ENCODE measurements at places on chromosomes 13 and 19.

DNA sequence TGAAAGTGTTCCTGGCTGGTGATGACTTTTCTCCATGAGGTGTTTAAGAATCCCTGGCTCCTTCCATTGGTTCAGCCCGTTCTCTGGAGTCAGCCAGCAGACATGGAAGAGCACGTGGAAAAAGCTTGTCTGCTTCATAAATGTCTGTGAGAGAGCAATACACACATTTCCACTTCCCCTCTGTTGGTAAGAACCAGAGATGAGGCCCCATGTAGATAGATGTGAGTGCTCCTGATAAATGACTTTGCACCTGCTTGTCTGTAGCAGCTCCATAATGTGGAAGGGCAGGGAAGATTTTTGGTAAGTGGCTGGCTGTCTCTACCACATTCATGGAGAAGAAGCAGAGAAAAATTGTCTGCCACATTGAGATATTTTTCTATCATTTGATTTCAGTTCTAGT lies 325.8 kb downstream of the LMO7 start:
- DNase-seq = no peak

DNA sequence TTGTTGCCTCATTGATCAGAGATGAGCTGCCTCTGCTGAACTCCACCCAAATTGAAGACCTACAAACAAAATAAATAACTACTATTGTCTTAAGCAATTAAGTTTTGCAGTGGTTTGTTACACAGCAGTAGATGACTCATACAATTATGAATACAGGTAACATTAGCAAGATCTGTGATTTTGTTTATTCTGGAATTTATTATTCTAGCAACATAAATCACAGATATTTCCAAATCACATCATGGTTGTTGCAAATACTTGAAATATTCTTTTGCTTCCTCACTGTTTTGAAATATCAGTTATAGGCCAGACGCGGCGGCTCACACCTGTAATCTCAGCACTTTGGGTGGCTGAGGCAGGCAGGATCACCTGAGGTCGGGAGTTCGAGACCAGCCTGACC lies 13.1 kb upstream of the LMTK3 start:
- DNase-seq = no peak

- no peak for DNase-seq
These were observed 161.6 kb downstream of the RNF17 start for GRCh38 chr13:24925318-24926231.

GRCh38 chr13:67299751-67300150 lies 69.6 kb upstream of the PCDH9 start:
- no peak for DNase-seq

GRCh38 chr13:33728271-33729037 lies 89.5 kb upstream of the RFC3 start:
- DNase-seq = no peak

- DNase-seq = peak; percentile 84
These were observed 18.4 kb upstream of the KCTD15 start for GRCh38 chr19:33778089-33778791.

GRCh38 chr13:77533875-77534788 lies 1.4 kb upstream of the SCEL start:
- no peak for DNase-seq

- peak; percentile 42 for DNase-seq
These were observed at the start of gene FARP1 for GRCh38 chr13:98142380-98143156. FARP1 (plus strand) TSS chr13:98143094; CDS start chr13:98213243, 70,149 bp downstream.

DNA sequence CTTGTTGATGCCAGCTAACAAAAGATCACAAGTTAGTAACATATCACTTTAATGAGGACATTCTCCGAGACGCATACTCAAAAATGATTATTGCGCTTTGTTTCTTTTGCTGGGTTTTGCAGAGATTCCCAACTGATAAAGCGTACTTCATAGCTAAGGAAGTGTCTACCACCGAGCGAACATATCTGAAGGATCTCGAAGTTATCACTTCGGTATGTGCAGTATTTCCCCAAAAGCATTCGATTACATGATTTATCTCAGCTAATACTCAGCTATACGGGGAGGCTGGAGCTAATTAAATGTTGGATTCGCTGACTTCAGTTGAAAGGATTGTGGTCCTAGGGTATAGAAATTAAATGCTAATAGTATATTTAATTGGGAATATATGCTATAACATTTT lies 166.3 kb downstream of the STK24 start:
- no peak for DNase-seq

- DNase-seq = peak; percentile 61
These were observed 12.1 kb upstream of the PEX11G start for GRCh38 chr19:7500811-7501450.

DNA sequence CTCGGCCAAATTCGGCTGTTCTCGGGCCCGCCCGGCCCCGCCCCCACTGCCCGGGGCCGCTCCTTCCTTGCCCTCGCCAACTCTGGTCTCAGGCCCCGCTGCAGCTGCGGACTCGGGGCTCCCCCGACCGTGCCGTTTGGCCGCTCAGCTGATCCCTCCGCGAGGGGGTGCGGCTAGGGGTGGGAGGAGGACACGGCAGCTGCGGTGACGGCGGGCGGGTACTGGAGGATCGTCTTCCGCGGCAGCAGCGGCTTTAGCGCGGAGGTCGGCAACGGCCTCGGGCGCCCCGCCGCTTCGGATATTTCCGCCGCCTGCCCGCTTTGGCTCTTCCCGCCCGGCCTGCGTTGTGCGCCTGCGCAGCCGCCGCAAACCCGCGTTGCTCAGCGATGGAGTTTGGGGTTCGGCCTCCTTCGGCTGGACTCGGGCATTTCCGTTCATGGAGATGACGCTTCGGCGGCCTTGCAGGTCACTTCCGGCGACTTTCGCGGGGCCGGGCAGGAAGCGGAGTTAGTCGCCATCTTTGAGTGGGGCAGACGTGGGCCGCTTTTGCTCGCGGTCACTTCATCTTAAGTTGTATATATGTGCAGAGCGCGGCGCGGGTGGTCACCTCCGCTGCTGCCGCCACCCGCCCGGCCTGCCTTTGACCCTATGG lies 338 bp upstream of the UBE2M start:
- peak; percentile 100 for DNase-seq

DNA sequence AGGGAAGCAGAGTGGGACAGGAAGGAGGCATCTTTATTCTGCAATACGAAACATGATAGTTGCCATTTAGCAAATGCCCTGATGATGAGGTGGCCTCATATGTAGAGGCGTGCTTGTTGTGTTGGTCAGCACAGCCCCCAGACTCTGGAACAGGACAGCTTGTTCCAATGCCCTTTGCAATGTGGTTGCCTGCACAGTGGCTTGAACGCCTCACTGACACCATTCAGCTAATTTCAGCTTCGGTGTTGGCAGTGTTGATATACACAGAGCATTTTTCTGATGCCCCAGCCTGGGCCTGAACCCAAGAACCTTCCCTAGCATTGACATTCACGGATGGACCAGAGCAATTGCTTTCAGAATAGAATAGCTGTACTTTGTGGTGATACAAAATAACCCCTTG lies 133.3 kb downstream of the HS6ST3 start:
- DNase-seq = no peak

DNA sequence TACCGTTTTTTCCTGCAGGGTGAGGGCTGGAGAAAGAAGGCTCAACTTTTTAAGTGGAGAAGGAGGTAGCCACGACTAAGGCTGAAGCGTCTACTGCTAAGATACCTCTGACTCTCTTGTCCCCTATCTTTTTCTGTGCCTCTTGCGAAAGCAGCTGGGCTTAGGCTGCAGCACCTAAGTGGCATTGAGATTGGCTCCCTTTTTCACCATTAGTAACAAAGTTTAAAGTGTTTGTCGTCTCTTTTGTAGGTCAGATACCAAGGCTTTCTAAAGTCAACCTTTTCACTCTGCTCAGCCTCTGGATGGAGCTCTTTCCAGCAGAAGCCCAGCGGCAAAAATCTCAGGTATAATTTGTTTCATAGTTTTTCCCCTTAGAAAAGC lies 887 bp downstream of the CDADC1 start:
- DNase-seq = no peak

DNA sequence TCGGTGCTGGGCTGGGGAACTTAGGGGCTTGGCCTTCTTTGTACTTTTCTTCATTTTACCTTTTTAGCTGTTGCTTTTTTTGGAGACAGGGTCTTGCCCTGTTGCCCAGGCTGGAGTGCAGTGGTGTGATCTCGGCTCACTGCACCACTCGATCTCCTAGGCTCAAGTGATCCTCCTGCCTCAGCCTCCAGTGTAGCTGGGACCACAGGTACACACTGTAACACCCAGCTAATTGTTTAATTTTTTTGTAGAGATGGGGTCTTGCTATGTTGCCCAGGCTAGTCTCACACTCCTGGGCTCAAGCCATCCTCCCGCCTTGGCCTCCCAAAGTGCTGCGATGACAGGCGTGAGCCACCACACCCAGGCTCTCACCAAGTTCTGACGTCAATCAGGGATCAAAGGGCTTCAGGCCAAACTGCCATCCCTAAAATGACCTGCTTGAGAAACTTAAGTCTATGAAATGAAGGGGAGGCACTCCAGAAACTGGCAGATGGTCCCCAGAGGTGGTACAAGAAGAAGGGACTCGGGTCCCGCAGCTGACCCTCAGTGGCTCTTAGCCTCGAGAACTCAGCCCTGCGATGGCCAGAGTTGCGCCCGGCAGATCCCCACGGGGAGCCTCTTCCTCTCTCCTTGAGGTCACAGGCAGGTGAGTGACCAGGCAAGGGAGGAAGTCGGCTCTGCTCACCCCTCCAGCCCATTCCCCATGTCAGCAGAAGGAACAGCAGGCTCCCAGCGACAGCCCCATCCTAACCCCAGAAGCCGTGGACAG lies 61.7 kb downstream of the GNG7 start:
- DNase-seq = no peak

- DNase-seq = no peak
These were observed 556.8 kb upstream of the SLITRK1 start for GRCh38 chr13:84439108-84439507.

- DNase-seq = no peak
These were observed 875.0 kb downstream of the SLITRK1 start for GRCh38 chr13:83007226-83007625.

DNA sequence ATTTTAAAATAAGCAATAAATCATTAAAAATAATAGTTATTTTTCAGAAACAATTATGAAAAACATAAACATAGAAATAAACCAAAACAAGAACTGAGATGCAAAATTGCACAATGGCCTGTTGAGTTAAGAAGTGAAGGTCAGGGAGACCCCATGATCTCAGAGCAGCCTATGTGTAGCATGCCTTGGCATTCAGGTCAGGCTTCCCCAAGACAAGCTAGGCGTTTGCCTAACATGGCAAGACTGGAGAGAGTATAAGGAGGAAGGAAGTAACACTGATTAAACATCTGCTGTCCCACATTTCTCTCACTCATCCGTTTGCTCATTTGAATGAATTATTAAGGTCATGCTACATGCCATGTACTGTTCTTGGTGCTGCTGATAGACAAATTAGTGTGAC lies 291.8 kb downstream of the TSHZ3 start:
- no peak for DNase-seq

DNA sequence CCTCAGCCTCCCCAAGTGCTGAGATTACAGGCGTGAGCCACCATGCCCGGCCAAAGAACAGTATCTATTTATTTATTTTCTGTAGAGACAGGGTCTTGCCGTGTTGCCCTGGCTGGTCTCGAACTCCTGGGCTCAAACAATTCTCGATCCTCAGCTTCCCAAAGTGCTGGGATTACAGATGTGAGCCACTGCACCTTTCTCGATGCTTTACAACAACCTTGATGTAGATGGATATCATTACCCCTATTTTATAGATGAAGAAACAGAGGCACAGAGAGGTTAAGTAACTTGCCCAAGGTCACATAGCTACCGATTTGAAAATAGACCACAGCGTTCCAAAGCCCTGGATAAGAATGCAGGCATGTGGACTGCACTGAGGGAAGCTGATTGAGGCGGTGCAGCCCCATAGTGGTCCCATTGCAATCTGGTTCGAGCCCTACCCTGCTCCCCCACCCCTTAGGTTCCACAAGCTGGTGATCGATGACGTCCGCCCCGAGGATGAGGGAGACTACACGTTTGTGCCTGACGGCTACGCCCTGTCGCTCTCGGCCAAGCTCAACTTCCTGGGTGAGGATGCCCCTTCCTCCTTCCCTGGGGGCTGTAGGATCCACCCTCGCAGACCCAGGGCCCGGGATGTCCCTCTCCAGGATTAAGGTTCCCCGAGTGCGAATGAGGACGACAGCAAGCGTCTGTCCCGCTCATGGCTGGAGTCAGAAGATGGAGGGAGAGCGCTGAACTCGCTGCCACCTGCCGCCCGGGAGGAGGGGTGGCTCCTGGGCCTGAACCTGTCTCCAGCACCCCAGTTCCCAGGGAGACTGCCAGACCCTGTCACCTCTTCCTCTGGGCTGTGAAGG lies 17.9 kb downstream of the MYBPC2 start:
- no peak for DNase-seq

DNA sequence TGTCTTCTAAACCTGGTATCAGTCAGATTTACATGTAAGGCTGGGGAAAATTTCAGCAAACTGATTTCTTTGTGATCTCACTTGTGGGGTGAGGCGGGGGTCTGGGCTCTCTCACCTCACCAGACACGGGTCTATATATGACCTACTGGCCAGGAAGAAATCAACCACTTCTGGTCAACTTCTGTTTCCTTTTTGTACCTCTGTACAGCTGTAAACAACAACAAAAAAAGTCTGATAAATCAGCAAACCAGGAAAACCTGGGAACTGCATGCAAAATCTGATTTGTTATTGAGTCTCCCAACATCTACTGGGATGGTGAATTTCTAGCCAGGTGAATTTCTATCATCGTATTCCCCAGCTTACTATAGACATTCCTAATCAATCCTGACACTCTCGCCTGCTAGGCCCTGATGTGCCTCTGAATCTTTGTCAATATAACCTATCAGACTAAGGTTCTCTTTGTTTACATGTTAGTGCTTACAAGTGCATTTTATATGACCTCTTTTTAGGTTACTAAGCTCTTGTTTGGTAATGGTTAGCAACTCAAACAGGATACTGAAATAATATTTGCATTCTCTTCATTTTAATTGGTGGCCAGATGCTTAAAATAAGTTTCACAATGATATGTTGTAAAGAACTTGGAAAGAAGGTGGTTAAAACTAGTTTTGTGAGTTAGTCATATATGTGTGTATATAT lies 77.7 kb downstream of the LRRC63 start:
- DNase-seq = no peak

- no peak for DNase-seq
These were observed 11.5 kb upstream of the TINCR start for GRCh38 chr19:5579286-5579685.

GRCh38 chr19:4742723-4743646 lies 19.3 kb upstream of the DPP9 start:
- no peak for DNase-seq

GRCh38 chr13:106176117-106176516 lies 359.3 kb downstream of the EFNB2 start:
- no peak for DNase-seq

GRCh38 chr13:73334445-73334844 lies 275.6 kb downstream of the KLF5 start:
- no peak for DNase-seq

DNA sequence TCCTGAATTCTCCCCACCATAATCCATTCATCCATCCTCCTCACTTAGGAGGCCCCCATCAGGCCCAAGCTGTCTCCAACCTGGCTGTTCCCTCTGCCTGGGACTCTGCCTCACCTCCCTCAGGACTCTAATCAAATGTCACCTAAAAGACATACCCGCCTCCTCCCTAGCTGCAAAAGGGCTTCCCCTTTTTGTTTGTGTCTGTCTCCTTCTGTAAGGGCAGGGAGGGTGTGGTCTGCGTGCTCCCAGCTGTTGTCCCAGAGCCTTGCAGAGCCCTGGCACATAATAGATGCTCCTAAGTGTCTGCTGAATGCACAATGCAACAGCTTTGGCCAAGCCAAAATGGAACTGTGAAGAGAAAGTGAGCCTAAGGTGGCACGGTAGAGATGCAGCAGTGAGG lies 4.4 kb downstream of the TRIR start:
- no peak for DNase-seq
